ENCODE measurements at places on chromosomes 2 and 18.

DNA sequence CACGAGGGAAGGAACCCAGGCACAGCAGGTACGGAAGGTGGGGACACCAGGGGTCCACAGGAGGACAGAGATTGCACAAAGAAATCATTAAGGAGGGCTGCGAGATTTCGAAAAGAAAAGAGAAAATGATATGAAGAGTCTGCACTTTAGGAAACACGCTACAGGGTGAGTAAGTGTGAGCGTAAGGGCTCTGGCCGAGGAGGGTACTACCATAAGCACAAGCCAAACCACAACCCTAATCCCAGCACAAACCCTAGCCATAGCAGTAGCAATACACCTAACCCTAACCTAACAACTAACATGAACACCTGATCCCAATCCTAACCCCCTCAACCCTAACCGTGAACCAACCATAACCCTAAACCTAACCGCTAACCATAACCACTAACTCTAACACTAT is 104.0 kb downstream of the ZNF516 start:
- no peak for DNase-seq

DNA sequence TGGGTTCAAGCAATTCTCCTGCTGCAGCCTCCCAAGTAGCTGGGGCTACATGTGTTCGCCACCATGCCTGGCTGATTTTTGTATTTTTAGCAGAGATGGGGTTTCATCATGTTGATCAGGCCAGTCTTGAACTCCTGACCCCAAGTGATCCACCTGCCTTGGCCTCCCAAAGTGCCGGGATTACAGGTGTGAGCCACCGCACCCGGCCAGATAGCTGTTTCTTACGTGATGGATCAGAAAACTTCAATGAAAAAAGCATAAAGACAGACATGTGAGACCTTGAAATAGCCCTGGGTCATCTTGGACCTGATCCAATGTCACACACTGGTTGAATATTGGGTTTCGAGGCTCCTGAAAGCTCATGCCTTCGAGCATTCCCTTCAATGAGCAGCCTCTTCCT is 66.7 kb upstream of the RTN4 start:
- no peak for DNase-seq

DNA sequence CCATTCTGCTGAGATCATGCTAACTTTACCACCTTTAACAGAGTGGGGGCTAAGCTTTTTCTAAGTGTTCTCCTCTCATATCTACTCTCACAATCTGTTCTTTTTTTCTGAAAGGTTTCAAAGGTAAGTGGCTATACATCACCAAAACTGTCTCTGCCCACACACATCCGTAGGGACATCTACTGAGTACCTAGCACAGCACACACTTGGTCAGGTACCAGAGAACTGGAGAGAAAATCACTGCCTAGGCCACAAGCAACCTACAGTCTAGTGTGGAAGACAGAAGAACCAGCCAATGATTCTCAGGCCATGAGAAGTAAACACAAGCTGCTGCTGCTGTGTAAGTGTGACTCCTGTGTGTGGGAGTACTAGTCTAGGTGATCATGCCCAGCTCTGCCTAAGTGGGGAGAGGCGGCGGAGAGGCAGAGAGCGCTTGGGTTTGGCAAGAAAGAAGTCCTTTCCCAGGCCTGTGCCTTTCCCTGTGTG is 176.1 kb upstream of the ZFP36L2 start:
- DNase-seq = no peak

DNA sequence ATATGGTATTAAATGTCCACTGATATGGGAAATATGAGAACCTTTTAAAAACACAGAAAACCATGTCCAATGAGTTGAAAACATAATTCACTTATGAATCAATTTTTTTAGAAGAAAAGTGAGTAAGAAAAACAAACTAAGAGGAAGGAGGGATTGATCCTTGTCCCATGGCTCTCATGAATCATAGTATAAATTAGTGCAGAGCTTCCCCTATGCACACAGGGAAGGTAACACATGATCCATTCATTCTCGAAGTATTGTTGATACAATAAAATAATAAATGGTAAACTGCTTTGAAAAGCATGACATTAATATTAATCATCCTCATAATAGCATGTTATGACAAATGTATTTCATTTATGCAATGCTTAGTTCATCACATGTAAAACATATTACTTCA is 872.0 kb upstream of the CNTNAP5 start:
- no peak for DNase-seq

GRCh38 chr2:160275656-160276055 is 75.6 kb upstream of the ITGB6 start:
- DNase-seq = no peak

DNA sequence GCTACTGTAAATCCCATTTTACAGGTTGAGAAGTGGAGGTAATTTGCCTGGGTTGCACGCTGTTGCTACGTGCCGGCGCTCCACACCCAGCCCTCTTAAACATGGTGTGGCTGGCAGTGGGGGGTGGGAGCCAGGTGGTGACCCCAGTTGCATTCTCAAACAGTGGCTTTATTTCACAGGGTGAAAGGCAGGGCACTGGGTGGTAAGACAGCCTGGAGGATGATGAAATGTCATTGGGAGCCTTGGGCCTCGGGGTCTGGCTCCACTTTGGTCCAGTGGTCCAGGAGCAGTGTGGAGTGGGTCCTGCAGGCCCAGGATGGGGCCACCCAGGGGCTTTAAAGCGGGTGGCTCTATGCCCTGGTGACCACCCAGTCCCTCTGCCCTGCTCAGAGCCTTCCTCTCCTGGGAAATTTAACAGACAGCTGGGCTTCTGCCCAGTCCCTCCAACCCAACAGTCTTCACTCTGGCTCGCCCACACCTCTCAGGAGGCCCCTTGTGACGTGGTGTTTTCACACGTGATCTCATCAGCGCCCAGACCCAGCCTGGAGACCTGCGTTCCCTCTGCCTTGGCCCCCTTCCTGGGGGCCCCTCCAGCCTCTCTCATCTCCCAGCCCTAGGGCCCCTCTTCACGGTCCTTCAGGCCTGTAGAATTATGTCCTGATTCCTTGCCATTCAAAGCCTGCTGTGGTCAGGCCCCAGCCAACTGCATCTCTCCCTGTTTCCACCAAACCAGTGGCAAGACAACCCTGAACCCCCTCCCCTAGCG is 92.5 kb downstream of the INHBB start:
- DNase-seq = no peak

- no peak for DNase-seq
Measured at GRCh38 chr2:30382995-30383394, 64.1 kb upstream of the LCLAT1 start.

- DNase-seq = no peak
Measured at GRCh38 chr18:61870151-61870550, 22.7 kb downstream of the RNF152 start.
